Retina (tissue), 1 donor: ENCODE measurements at places on chromosomes 7 and 10.
A peak's percentile ranks its signal among the peaks of the same experiment; 100 is the strongest.

DNA sequence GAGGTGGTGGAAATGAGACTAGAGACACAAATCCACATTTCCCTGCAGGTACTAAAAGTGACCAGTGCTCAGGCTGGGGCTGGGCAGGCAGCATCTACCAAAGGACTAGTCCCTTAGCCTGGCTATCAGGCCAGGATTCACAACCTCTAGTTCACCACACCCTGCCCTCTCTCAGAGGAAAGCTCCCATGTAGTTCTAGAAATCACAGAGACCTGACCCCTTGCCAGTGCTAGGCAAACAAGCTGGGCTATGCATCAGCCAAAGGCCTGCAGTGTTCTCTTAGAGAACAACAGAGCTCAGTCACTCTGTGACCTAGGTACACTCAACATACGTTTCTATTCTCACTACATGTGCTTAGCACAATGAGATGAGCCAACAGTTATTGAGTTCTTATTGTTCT is 26.7 kb upstream of the LRRC4 start:
- DNase-seq, result no peak

GRCh38 chr7:7761340-7761973 is 43.0 kb upstream of the RPA3 start:
- DNase-seq, result no peak

DNA sequence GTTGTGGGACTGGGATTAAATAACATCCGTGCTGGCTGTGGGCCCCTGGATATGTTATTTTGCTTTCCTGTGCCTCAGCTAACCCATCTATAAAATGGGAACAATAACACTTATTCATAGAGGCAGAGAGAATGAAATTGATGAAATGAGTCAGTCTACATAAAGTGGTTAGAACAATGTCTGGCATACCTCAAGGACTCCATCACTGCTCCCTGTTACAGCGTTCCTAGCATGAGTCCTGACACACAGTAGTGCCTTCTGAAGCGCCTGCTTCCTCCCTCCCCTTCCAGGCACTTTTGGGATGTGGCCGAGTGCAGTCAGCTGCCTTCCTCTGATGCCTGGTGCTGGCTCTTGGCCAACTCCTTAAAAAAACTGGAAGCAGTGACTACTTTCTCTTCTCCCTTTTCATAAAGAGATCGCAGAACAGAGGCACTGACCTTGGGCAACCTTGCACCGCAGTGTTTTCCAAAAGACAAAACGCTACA is 108.4 kb upstream of the ZMIZ1 start:
- DNase-seq, result no peak

DNA sequence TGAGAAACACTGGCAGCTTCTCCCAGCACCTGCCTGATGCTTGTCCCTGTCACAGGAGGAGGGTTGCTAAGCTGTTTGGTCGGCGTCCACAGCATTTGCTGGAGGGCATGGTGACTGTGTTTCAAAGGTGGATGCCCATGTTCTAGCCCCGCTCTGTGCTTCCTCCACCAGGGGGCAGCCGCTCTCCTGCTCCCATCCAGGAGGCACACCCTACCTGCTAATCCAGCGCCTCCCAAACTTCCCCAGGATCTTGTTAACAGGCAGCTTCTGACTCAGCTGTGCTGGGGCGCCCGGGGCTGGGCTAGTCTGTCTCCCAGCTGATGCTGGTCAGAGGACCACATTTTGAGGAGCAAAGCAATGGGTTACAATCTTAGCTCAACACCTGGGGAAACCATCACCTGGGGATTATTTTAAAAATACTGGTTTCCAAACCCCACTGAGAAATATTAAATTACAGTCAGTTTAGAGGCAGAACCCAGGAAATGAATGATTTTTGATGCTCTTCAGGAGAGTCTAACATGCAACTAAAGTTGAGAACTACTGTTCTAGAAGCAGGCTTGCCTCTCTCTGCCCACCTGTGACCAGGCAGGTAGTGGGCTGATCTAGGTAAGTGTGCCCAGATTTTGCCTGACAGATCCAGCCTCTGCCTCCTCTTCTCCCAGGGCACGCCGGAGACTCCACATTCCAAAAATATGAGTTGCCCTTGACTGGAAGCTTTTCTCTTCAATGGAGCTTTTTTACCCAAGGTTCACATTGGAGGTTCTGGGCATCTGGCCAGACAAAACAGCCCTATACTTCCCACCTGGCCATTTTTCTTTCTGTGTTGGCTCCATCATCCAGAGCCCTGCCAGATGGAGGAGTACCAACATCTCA is 92.7 kb upstream of the GPR26 start:
- DNase-seq, result no peak

DNA sequence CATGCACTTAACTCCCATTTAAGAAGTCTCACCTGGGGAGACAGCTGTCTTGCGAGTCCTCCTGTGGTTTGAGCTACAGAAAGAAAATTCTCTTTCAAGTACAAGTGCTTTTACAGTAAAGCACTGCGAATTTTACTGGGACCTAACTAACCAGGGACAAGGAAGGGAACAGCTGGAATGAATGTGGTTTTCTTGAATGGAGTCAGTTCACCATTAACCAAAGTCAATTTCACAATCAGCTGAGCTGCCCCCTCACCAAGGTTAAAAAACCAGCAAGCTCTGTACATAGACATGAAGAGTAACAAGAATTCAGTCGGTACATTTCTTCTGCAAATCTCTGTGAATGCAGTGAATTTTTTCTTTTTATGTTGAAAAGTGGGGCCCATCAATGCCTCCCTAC is 56.3 kb downstream of the GFRA1 start:
- peak; percentile 10 for DNase-seq

DNA sequence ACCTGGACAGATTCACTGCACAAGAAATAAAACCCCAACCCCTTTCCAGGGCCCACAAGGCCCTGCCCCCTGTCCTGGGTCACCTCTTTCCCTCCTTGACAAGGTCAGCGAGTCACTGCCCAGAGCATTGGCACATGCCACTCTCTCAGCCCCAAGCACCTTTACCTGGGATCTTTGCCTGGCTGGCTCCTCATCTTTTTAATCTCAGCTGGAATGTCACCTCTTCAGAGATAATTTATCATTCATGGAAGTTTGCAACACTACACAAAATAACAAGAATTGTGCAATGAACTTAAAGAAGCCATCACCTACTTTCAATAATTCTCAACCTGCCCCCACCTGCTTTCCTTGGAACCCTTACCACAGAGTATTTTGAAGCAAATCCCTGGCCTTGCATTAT is 19.2 kb downstream of the ANTXRL start:
- DNase-seq, result no peak

- DNase-seq, result no peak
Observed at GRCh38 chr10:12720217-12720981, 281.1 kb downstream of the CCDC3 start.

- no peak for DNase-seq
Observed at GRCh38 chr7:152556013-152556755, 119.8 kb downstream of the XRCC2 start.

DNA sequence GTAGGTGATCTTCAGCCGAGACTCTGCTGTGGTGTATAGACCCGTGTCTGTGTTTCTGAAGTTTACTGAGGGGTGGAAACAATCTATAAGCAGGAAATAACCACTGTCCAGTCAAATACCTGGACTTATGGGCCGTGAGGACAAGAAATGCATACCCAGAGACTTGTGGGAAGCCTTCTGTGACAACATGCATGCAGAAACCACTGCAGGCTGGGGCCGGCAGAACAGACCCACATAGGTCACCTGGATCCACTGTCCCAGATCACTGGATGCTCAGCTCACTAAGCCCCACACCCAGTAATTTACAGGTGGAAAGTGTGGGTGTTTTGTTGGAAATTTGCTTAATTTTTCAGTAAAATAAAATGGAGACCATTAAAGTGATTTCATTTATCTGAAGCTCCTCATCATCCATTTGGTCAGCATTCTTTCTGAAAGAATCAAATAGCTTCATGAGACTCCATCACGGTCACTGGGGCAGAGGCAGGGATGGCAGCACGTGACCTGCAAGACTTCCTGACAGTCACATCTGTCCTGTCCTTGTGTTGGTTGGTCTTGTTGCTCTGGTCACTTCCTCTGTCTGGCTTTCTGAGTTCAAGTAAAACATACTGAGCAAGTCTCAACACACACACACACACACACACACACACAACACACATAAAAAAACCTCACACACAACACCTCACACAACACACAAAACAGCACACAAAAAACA is 108.3 kb downstream of the TNS3 start:
- no peak for DNase-seq

GRCh38 chr10:66258693-66259092 is 667.1 kb upstream of the LRRTM3 start:
- DNase-seq, result no peak

- DNase-seq, result peak; percentile 97
Observed at GRCh38 chr10:31031558-31032257, at the start of gene ZNF438. ZNF438 (minus strand) TSS chr10:31031865; CDS start chr10:30877034, 154,831 bp downstream.

DNA sequence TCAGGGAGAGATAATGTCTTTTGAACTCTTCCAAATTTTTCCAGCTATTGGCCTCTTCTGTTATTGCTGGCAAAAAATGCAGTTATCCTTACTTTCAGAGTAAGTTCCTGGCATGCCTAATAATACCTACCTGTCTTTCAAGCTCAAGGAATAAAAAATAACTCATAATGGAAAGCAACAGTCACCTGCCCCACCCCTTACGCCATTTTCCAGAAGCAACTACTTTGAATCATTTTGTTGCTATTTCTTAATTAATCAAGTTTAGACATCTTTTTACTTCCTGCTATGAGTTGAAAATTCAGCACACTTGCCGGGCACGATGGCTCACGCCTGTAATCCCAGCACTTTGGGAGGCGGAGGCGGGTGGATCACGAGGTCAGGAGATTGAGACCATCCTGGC is 23.0 kb upstream of the CDK13 start:
- no peak for DNase-seq

GRCh38 chr7:95927756-95928155 is 155.4 kb downstream of the DYNC1I1 start:
- DNase-seq, result no peak

DNA sequence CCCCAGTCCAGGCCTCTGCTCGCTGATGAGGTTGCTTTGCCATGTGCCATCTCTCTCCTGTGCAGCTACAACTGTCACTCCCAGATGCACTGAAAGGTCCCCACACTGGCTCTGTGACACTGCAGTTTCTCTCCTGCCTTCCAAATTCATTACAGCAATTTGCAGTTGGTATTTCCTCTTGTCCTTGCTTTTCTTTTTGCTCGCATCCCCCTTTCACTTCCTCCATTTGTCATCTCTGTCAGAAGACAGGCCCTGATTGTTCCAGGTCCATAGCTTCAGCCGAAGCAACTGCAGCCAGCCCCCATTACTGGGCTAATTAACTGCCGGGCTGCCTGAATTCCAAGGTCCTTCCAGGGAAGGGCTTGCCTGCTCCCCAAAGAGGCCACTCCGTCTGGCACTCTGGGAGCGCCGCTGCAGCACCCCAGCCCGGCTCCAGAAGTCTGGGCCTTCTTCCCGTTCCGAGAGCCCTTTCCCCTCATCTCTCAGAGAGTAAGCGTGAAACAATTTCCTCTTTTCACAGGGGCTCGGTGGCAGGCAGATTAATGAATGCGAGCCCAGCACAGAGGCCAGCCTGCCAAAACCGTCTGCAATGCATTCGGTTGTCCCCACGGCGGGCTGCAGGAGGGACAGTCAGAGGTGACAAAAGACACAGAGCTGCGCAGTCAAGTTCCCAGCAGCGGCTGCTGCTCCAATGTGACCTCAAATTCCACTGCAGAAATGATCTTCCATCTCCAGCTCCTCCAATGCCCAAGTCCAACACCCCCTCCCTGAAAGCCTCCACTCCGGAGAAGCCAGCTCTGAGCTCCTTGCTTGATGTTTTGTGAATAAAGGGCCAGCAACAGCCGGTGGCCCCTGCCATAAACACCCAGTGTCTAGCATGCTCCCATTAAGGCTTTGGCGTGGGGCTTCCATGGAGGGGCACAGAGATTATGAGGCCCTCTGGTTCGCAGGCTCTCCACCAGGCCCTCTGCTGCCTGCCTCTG is 279.4 kb upstream of the HABP2 start:
- DNase-seq, result peak; percentile 80
